ENCODE measurements at places on chromosomes 12 and 14.
A peak's percentile ranks its signal among the peaks of the same experiment; 100 is the strongest.

DNA sequence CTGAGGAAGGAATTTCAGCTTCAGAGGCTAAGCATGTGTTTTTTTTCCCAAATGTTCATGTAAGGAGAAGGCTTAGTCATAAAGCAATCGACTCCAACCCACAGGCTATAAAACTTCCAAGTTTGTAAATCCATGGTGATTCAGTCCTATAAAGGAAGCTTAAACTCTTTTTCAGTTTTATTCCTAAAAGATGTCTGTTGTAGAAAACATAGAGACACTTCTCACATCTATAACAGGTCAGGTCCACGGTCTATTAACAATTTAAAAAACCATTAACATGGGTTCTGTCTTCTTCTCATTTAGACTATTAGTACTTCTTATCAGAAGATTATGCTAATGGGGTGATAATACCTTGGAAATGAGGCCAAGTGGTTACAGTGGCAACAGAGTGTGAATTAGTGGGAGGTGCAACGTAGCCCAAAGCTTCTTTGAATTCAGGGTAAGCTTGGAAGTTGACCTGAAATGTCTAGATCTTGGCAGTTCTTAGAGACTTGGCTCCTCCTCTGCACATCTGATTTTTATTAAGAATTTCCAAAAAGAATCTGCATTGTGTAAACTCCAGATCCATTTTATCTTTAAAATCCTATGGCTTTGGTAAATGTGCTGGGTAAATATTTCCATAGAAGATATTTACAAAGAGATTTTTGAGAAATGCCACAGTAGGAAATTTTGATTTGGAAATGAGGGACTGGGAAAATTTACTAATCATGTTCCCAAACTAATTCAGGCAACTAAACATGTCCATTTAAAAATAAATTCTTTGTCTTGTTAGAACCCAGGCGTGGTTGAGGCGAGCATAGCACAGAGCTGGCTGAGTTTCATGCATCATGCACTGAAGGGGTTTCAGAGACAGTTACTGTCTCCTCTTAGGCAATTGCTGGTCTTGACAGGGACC, 86.4 kb downstream of the EML1 start:
- no peak for DNase-seq
- H3K27me3 ChIP-seq: peaks cover 23% of the 10 kb centered on the region
- no peak overlapping the region for H3K4me3 ChIP-seq
- no peaks in the 10 kb centered on the region for H3K36me3 ChIP-seq
- no peaks in the 10 kb centered on the region for H3K4me1 ChIP-seq
- no peak overlapping the region for H3K27ac ChIP-seq

GRCh38 chr12:24918596-24918995, 30.3 kb downstream of the BCAT1 start:
- peaks cover 1% of the 10 kb centered on the region for H3K36me3 ChIP-seq
- H3K4me1 ChIP-seq: peaks cover 4% of the 10 kb centered on the region
- no peak overlapping the region for H3K27ac ChIP-seq

DNA sequence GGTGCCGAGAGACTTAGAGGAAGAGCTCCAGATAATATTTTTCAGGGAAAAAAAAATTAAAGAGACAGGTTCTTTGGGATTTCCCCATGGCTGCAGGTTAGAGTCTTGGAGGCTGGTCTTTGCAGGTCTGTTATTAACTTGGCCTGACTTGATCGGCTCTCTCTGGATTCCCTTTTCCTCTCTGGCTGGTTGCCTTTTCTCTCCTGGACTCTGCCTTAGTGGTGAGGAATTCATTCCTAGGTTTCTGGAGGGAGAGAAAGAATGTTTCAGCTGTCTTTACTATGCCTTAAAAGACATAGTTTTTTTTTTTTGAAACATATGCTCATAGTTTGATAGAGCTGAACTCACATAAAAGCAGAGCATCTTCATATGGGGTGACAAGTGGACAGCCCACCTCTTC, 336.3 kb downstream of the BMP4 start:
- H3K27ac ChIP-seq: no peak overlapping the region
- no peaks in the 10 kb centered on the region for H3K4me1 ChIP-seq
- H3K27me3 ChIP-seq: no peaks in the 10 kb centered on the region

GRCh38 chr14:64762044-64763034, 58.1 kb downstream of the PLEKHG3 start:
- peaks cover 54% of the 10 kb centered on the region for H3K4me1 ChIP-seq
- H3K4me3 ChIP-seq: no peak overlapping the region
- peaks cover 59% of the 10 kb centered on the region for H3K27me3 ChIP-seq

- peaks cover 11% of the 10 kb centered on the region for H3K4me1 ChIP-seq
- DNase-seq: peak; percentile 30
- no peak overlapping the region for H3K27ac ChIP-seq
- H3K27me3 ChIP-seq: no peaks in the 10 kb centered on the region
- no peaks in the 10 kb centered on the region for H3K36me3 ChIP-seq
- no peak overlapping the region for H3K4me3 ChIP-seq
These were observed 75.4 kb downstream of the IFT81 start for GRCh38 chr12:110199339-110200123.

- H3K36me3 ChIP-seq: peaks cover 68% of the 10 kb centered on the region
- H3K4me1 ChIP-seq: peaks cover 15% of the 10 kb centered on the region
- H3K27me3 ChIP-seq: peaks cover 2% of the 10 kb centered on the region
- DNase-seq: no peak
- H3K4me3 ChIP-seq: no peak overlapping the region
These were observed 19.1 kb upstream of the KLRB1 start for GRCh38 chr12:9626821-9627220.

GRCh38 chr12:125254236-125254635, 189.0 kb downstream of the AACS start:
- H3K4me3 ChIP-seq: no peak overlapping the region
- DNase-seq: no peak
- H3K36me3 ChIP-seq: no peaks in the 10 kb centered on the region
- no peak overlapping the region for H3K27ac ChIP-seq

GRCh38 chr12:68613209-68613904, 2.7 kb downstream of the RAP1B start:
- H3K27ac ChIP-seq: peak overlapping the region; percentile 98
- no peaks in the 10 kb centered on the region for H3K27me3 ChIP-seq
- H3K36me3 ChIP-seq: peaks cover 51% of the 10 kb centered on the region
- DNase-seq: peak; percentile 66

GRCh38 chr12:76236640-76237039, 111.6 kb downstream of the BBS10 start:
- no peak overlapping the region for H3K27ac ChIP-seq
- no peak overlapping the region for H3K4me3 ChIP-seq
- DNase-seq: no peak
- H3K27me3 ChIP-seq: no peaks in the 10 kb centered on the region
- H3K36me3 ChIP-seq: no peaks in the 10 kb centered on the region

GRCh38 chr12:111864913-111865312, 22.9 kb downstream of the MAPKAPK5 start:
- H3K4me1 ChIP-seq: no peaks in the 10 kb centered on the region
- peaks cover 27% of the 10 kb centered on the region for H3K36me3 ChIP-seq
- H3K27ac ChIP-seq: no peak overlapping the region

GRCh38 chr12:114361545-114361944, 44.4 kb downstream of the TBX5 start:
- no peaks in the 10 kb centered on the region for H3K4me1 ChIP-seq
- no peak overlapping the region for H3K27ac ChIP-seq
- H3K27me3 ChIP-seq: no peaks in the 10 kb centered on the region
- DNase-seq: no peak

- H3K4me1 ChIP-seq: no peaks in the 10 kb centered on the region
- no peak for DNase-seq
- no peaks in the 10 kb centered on the region for H3K27me3 ChIP-seq
- H3K27ac ChIP-seq: no peak overlapping the region
These were observed 1617.9 kb upstream of the SEL1L start for GRCh38 chr14:83151571-83151970.

DNA sequence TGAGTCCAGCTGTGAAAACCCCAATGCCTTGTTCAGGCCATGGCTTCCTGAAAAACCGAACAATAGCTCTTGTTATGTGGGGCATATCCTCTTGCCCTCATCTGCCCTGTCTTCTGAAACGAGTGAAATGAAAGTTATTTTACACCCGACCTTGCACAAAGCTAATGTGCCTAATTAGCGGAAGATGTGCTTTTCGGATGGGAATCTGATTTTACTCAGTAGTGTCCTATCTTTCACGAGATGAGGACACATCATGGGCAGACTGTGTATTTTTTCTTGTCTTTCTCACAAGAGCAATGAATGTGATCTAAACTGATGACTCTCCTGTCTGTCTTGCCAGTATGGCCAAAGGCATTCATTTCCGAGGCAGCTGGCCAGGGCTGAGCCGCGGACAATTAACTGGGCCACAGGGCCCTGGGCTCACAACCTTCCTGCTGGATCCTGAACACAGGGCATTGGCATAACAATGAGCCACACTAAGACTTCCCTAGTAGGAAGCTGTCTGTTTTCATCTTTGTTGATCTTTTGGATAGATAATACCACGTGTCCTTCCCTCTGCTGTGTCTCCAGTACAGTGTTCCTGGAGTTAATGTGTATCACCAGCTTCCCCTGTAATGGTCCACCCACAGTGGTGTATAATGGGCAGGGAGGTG, 86.0 kb upstream of the HIF1A start:
- no peak for DNase-seq
- H3K36me3 ChIP-seq: peaks cover 3% of the 10 kb centered on the region
- H3K4me1 ChIP-seq: no peaks in the 10 kb centered on the region
- peaks cover 5% of the 10 kb centered on the region for H3K27me3 ChIP-seq

Measured in activated naive CD4-positive, alpha-beta T cell treated with anti-CD3 and anti-CD28 coated beads, Interleukin-2, amount 10 ng/mL, durations not matched to agents 7 days and 5 days (primary cell).